ENCODE measurements at places on chromosomes 6 and 20.

DNA sequence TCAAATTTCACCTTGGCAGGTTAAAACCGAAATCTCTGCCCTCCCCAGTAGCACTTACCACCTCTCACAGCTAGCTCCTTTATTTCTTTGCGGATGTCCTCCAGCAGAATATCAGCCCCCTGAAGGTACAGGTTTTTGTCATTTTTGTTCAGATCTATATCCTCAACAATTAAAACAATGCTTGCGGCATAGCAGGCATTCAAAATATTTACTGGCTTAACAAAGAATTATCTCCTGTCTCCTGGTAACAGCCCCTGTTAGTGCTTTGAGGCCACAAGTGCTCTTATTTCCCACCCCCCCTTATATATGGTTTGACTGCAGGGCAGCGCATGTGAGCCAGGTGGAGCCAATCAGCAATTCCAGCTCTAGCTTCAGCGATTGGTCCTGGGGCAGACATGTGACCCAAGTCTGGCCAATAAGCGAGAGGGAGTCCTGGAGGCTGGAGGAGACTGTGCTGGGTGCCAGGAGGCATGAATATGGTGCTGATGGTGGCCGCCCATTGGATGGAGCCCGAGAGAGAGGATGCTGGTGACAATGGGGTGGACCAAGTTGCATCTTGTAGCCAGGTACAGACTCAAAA lies 21.0 kb downstream of the SULF2 start:
- no peak for DNase-seq

GRCh38 chr6:43772681-43773049 lies 2.7 kb downstream of the VEGFA start:
- peak; percentile 59 for DNase-seq

DNA sequence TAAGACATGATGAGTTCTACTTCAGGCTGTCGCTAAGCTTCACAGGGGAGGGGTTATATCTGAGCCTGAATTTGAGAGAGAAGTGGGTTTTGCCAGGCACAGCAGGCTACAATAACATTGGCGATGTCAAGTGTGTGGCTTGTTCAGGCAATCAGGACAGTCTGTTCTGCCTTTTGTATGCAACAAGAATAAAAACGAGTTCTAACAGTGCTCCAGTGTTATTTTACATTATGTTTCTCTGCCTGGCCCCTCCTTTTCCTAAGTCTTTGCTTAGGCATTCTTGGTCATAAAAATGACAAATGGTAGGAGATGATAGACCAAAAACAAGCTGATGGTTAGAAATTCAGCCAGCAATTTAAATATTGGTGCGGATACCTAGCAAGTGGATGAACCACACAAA lies 26.8 kb downstream of the PAQR8 start:
- peak; percentile 94 for DNase-seq

DNA sequence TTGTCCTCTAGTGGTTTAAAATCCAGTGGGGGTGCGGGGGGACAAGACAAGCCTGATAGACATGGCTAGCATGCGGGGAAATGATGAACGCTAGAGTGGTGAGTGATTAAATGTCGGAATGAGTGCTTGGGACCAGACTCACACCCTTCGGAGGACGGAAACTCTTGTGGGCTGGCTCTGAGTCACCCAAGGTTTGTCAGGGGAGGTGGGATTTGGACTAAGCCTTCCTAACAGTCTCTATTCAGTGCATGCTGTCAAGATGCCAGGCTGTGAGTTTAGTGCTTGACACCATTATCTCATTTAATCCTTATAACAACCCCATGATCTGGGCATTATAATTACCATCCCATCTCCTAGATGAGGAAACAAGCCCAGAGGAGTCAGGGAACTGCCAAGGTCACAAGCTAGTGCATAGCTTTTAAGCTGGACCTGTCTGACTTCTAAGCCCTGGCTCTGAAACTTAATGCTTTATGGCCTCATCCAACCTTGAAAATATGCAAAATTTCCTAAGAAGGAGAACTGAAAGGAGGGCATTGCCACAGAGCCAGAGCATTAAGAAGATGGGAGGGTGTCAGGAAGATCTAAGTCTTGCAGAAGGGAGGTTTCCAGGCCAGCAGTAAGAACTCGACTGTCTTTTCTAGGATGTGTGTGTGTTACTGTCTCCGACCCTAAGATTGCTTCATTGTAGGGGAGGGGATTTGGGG lies 168.7 kb upstream of the LRFN2 start:
- DNase-seq, result no peak

DNA sequence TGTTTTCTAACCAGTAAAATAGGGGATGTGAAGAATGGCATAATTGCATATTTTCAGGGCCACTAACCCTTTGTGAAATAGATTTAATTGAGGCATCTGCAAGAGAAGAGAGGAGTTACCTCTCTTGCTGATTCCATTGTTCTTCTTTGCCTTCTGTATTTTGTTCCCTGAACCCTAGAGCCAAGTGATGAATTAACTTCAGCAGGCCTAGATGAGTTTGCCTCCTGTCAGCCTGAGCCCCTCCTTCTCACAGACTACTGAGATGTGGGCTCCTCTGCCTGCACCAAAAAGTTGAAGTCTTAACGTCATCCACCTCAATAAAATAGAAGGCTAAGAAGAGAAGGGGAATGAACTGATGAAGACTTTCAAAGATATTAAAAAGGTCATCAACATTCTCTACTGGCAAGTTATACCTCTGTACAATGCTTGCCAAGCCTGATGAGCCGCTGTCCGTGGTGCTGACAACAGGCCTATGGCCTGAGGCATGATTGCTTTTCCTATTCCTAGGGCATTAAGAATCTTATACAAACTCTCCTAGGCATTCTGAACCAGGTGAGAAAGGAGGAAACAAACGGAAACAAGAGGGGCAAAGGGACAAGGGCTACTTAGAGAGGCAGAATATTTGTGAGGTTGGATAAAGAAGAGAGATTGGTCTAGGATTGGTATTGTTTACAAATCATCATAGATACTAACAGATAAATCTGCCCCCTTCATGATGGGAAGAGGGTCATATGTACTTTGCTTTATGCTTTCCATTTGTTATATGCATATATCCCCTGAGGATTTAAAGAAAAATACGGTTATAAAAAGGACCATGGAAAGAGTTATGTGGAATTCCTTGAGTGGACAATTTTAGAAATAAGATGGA lies 46.8 kb downstream of the CD24 start:
- no peak for DNase-seq

DNA sequence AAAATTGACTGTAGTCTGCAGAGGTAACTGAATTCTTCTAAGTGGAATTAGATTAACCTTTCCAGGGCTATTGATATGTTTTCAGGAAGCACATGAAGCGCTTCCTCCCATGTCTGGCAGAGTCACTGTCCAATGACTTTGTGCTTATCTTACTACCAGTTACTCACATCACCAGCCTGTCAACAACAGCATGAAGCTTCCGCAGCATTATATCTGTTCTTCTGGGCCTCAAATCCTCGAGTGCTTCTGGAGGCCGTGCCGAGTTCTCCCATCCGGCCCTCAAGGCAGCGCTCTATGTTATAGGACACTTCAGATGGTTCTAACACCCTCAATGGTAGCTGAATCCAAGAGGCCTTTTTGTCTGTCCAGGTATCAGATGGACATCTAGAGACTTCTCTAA lies 33.2 kb downstream of the PSMG4 start:
- no peak for DNase-seq

DNA sequence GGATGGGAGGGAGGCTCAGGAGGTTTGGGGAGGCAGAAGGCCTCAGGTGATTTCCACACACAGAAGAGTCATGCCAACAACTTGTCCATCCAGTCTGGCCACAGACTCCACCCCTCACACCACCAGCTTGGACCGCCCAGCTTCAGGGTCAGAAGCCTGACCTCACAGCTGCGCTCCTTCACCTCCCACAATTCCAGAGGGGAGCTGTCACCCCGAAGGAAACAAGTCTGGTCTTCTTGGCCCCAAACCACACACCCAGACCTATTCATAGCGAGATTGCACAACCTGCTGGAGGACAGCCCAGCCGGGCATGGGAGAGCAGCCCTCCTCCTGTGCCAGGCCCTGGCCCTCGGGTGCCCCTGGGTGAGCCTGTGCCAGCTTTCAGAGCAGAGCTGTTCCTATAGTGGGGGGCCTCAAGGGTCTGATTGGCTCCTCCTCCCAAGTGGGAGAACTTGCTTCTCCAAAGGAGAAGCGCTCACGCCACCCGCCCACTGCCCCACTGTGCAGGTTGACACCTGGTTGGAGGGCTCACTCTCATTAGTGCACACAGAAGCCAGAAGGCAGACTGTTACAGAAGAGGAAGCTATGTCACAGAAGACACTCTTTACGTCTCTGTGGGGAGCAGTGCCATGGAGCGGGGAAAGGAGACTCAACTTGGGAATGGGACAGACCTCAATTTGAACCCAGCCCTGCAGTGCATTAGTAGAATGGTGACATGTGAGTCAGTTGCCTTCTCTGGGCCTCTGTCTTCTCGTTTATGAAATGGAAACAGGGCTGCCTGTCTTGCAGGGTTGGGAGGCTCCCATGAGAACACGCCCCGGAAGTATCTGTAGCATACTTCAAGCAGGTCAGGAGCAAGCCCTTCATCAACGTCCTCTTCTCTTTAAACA lies 128.8 kb downstream of the FOXO3 start:
- DNase-seq, result no peak

GRCh38 chr6:25627001-25627400 lies 25.0 kb upstream of the SCGN start:
- DNase-seq, result no peak

DNA sequence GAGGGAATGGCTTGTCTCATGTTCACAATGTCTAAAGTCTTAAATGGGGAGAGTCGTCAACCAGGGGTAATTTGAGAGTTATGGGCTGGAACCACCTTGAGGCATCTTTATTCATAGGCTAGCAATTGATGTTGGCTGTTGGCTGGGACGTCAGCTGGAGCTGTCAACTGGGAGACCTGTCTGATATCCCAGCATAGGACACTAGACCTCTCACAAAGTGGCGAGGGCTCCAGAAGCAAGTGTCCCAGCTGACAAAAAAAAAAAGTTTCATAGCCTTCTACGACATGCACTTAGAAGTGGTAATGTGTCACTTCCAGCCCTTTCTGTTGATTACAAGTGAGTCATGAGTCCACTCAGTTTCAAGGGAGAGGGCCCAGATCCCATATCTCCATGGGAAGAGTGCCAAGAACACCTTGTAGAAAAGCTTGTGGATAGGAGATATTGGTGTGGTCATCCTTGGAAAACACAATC lies 278.0 kb downstream of the ESR1 start:
- DNase-seq, result no peak

- no peak for DNase-seq
These were observed 884 bp downstream of the SLC2A10 start for GRCh38 chr20:46710153-46710913.

DNA sequence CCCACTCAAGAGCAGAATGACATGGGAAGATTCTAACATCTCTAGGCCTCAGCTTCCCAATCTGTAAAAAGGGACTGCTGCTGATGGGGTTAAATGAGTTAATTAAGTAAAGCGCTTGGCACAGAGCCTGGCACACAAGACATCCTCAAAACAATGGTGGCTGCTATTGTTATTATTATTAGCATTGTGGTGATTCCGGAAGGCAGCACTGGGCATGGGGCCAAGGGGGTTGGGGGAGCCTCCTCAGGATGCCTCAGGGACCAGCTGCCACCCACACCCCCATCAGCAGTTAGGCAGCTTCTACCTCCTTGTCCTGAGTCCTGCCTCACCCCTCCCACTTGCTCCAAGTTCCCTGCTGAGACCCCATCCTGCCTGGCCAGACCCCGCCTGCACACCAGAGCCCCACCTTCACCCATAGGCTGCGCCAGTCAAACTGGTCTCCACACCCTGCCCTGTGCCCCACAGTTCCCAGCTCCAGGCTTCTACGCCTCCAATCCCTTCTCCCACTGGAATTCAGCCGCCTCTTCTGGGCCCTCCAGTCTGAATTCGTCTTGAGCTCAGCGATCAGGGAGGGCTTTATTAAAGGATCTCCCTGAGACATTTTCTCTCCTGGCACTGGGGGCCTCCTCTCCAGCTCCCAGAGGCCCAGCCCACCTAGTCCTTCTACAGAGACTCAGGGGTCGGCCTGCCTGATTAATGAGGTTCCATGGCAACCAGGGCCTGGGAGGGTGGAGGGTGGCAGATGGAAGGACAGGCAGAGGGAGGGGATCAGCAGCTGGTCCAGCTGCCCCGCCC lies 1.5 kb downstream of the E2F1 start:
- DNase-seq, result no peak

DNA sequence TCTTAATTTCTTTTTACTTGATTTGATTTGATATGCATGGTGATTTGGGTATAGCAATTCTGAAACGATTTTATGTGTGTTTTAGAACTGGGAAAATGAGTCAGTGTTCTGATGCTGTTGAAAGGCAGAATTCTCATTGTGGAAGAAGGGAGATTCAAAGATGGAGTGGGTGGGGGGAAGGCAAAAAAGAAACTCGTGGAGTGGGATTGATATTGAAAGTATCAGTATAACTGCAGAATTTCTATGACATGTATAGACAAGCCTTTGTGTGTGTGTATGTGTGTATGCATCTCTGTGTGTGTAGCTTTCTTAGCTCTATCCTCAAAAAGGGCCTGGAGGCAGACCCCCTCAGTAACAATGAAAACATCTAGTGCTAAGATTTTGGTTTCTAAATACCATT lies 184.3 kb upstream of the OLIG3 start:
- DNase-seq, result no peak

- no peak for DNase-seq
These were observed 750.6 kb upstream of the MMS22L start for GRCh38 chr6:98033617-98034016.

DNA sequence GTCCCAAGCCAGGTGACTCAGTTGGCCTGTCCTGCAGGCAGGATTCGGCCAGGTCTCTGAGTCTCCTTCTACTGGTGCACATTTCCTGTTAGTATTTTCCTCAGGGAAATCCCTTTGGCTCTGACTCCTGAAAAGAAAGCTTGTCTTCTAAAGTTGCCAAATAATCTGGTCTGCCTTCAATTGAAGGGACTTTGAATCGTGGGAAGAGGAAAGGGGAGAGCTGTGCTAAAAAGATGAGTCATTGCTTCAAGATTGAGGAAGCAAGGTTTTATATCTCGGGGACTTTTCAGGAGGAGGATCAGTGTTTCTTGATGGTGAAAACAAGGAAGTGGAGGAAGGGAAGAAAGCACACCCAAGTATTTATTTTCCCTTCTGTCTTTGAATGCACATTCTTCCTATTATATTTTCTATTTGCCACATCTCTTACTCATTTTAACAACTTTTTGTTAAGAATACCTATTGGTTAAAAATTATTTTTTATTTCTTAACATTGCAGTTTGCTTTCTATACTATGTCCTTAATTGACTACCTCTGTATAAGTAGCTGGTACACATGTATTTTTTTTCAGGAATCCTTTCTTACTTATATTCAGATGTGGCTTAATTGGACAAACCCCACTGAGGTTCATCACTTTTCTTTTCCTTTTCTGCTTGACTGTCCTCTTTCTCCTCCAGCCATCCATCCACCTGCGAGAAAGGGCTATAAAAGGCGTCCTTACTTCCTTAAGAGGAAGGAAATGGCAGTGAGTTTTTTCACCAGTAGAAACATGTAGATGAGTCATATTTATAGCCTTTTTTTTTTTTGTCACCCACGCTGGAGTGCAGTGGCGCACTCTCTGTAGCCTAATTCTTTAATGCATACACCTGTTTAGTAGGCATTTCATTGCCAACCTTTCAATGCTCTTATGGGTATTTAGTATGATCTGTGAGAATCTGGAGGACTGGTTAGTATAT lies 15.0 kb upstream of the IFNGR1 start:
- DNase-seq, result no peak
